DMS79 (cell line): ENCODE measurements at places on chromosomes 16 and 17.

- DNase-seq: no peak
Measured at GRCh38 chr16:28260193-28260592, 32.1 kb upstream of the SBK1 start.

DNA sequence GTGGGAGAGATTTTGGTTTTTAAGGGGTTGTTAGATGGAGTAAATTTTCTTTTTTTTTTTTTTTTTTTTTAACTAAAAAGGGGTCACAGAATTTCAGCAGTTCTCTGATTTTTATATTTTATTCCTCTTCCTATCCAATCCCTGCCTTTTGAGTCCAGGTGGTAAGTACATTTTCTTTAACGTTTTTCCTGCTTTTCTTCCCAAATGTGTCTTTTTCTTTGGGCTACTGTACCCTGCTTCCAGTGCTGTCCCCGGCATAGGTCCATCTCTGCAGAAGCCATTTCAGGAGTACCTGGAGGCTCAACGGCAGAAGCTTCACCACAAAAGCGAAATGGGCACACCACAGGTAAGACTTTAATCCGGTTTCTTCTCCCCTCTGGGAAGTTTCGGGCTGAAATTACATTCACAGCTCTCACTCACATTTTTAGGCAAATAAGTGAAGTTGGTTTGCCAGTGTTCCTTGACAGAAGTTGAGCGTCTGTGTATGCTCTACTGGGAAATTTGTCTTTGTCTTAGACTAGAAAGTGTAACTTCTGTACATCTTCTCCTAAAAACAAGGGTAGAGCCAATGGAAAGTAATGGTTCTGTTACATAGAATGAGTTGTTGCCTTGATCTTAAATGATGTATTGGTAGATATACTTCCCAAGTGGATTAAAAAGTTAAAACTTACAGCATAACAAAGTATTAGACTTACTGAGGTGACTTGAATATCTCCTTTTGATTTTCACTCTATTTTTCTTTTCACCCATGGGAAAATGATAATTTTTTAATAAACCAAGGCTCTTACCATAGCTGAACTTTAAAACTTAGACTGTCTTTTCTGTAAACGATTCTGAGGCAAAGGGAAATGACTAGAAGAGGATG, 54.5 kb downstream of the TUBD1 start:
- DNase-seq: no peak

DNA sequence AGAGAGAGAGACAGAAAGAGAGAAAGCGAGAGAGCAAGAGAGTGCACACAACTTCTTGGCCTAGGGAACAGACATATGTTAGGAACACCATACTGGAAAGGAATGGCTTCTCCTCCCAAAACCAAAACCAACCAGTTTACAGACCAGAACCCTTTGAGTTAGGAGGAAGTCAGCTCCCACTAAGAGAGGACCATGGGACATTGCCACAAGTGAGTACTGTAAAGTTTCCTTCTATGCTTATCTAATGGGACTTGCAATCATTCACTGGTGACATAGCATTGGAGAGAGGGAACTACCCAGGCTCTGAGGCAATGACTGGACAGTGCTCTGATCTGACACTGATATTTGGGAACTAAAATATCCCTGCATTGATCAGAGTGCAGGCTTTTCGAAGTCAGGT, 32.4 kb downstream of the TBC1D3B start:
- DNase-seq: no peak

- DNase-seq: no peak
Measured at GRCh38 chr16:48435906-48436305, 50.7 kb upstream of the SIAH1 start.

DNA sequence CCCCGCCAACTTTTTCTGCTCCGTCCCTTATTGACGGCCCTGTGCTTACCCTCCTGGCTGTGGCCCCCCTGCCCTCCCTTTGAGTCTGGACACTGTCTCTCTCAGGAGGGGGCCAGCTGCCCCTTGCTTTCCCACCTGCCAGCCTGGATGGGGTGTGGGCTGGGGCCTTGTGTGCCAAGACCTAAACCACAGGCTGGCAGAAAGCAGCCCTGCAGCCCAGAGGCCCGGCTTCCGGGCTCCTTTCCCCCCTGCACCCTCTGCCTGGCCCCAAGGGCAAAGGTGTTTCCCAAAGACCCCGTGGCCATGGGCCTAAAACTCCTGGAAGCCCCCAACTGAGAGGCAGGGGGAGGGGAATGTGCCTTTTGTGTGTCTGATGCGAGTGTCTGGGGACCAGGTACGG, 17.5 kb downstream of the GPT2 start:
- no peak for DNase-seq

GRCh38 chr17:79117905-79118487, 43.4 kb downstream of the ENGASE start:
- DNase-seq: no peak

DNA sequence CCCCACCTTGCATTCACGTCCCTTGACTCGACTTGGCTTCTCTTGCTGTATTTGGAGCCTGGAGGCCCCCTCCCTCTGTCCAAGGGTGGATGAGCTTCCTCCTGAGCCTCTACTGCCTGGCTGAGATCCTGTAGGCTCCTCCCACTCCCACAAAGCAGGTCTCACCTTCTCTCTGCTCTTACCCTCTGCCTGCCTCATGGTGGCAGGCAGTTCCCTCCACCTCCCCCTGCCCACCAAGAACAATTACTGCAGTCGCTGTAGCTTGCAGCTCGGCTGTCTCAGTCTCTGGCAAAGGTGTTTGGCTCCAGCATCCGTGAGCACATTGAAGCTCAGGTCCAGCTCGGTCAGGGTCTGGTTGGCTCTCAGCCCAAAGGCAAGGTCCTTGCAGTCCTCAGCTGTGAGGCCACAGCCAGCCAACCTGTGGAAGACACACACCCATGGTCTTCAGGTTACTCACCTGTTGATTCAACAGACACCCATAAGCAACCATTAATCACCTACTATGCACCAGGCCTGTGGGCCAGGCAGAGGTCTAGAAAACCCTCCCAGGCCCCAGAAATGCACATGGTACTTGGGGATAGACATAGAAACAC, 42.6 kb downstream of the NLRP1 start:
- DNase-seq: no peak

DNA sequence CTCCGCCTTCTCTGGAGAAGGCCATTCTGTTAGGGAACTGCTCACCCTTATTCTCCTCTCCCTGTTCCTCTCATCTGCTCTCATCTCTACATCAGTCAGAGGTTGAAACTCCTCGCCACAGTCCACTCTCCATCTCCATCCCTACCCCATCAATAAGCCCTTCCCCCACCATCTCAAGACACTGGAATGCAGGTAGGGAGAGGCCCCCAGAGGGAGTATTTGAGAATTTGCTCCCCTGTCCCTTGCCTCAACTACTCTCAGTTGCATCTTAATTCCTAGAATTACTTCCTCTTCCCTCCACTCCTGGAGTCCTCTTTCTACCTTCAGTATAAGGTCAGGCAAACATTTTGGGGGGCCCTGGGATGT, 2.0 kb upstream of the AATF start:
- DNase-seq: no peak

GRCh38 chr16:54072237-54072636, 214.3 kb downstream of the IRX3 start:
- no peak for DNase-seq

DNA sequence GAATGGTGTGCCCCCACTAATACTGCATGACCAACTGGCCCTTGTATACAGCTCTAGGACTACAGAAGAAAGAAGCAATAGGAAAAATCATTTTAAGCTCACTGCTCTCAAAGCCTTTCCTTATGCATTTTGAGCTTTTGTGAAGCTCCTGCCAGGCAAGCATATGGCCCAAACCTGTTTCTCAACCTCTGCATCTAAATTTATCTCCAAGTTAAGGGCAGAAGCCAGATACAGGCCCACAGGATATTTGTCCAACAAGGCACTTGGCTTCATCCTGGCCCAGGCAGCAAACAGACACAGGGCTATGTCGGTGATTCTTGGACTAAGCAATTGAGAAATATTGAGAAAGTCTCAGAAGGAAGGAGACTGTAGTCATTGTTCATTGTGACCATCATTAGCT, 43.9 kb downstream of the CCT6B start:
- DNase-seq: no peak
